ENCODE measurements at places on chromosomes 11 and 22.

GRCh38 chr11:126331286-126331685, 24.2 kb upstream of the ST3GAL4 start:
- ATAC-seq, result no peak

DNA sequence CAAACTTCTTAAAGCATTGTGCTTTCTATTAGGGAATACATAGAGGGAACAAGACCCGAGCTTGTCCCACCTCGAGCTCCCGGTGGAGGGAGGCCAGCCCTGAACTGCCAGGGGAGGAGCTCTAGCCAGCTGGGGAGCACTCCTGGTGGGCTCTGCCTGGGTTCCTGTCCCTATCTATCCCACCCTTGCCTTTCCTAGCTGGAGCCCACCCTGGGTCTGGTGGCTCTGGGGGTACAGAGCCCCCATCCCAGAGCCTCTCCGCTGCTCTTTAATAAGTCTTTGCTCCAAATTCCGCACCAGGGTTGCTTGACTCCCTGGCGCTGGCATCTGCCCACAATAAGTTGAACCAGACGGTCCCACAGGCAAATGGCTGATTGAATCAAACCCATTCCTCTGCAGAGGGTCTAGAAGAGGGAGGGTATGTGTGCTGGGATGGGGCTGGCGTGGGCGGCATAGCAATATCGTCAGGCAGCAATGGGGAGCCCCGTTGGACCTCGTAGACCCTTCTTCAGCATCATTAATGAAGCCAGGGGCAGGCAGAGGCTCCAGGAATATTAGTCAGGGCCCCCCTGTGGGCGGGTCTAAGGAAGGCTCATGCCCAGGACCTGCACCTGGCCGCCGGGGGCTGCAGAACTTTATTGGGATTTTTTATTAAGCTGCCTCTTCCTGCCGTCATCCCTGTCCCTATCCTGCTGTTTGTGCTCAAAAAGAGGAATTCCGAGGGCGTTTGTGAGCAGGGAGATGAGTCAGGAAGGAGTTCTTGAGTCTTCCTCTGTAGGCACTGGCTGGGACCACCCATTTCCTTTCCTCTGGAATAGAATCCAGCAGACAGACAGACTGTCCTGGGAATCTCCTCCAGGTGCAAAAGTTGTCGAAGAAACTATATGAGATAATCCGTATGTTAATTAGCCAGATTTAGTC, 38.5 kb upstream of the RIC3 start:
- ATAC-seq, result peak; percentile 18

DNA sequence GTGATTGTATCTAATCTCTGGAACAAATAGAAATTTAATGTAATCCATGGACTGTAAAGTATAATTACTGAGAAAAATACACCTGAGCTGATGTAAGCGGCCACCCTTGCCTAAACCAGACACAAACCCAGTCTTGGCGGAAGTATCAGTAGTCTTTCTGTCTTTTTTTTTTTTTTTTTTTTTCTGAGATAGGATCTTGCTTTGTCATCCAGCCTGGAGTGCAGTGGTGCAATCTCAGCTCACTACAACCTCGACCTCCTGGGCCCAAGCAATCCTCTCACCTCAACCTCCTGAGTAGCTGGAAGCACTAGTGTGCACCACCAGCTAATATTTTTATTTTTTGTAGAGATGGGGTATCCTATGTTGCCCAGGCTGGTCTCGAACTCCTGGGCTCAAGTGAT, 5.5 kb upstream of the CXCR5 start:
- no peak for ATAC-seq

DNA sequence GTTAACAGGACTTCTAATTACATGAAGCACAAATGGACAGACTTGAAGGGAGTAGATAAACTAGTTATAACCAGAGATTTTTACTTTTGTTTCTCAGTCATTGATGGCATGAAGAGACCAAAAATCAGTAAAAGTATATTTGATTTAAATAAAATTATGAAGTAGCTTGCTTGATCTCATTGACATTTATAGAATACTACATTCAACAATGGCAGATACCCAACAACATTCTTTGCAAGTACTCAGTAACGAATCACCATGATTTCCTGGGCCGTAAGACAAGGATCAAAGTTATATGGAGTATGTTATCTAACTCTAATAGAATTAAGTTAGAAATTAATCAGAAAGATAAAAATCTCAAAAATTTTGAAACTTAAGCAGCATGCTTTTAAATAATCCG, 317.6 kb downstream of the TBC1D22A start:
- no peak for ATAC-seq

DNA sequence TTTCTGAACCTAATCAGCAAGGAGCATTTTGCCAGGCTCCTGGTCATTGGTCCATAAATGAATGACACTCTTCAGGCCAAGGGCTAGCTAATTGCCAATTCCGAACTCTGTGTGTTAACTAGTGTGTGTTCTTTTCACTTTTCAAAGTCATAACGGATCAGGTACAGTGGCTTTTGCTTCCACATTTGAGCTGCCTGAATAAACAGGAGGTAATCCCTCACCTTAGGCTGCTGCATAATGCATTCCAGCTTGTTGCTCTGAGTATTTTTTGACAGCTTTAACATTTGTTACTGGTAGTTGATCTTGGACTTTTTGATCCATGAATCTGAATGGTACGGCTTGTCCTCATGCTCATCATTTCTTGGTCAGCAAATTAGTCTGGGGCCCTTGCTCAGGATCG, 485.1 kb downstream of the CNTN5 start:
- ATAC-seq, result no peak

- ATAC-seq, result no peak
Observed at GRCh38 chr11:57251491-57252104, 14.5 kb upstream of the APLNR start.

- peak; percentile 17 for ATAC-seq
Observed at GRCh38 chr11:117492578-117493251, 165.1 kb downstream of the CEP164 start.

All from motor neuron (in vitro differentiated cells).